Renal cortical epithelial cell (primary cell): ENCODE measurements at places on chromosomes 5 and 9.

GRCh38 chr9:87359264-87359663 lies 138.4 kb upstream of the DAPK1 start:
- no peak for DNase-seq

GRCh38 chr5:2840372-2840915 lies 89.0 kb upstream of the IRX2 start:
- DNase-seq: no peak

DNA sequence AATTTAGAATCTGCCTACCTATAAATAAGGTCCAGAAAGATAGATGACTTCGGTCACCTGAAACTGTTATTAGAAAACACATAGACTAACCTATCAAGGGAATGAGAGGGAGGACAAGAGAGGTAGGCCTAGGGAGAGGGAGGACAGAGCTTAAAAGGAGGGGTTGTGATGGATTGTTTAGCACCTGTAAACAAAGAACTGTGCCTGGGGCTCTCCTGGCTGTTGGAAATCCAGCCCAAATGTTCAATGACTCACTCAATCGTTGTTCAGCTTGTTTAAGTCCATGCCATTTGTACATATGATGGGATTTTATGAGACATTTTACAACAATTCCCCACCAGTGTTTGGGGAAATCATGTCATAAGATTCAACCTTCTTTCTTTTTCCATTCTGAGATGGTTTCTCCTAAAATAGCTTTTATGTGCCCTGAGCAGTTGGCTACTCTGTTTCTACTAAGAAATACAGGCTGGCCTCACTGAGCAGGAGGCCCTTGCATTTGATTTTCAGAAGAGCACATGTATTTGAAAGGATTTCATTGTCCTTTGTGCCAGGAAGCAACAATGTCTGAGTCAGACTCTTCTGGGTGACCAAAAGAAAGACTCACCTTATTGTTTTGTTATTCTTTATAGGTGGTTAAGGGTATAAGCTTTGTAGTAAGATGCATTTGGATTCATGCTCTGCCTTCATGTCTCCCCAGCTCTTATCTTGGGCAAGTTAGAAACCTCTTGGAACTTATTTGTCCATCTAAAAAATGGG lies 48.2 kb upstream of the GPR151 start:
- peak; percentile 70 for DNase-seq

DNA sequence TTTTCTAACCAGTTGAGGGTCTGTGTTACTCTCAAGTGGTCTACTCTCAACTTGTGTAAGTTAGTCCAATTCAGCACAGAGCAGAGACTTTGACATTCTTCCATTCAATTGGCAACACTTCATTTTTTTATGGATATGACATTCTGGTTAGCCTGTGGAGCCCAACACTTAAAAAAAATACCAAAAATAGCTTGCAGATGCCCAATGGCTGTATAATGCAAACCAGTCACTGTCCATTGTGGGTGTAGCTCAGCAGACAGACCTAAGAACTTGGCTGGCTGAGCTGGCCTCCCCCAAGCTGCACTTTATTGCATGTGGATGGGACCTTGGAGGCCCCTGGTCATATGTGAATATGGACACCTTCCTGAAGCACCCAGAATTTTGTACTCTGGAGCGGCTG lies 103.2 kb downstream of the DPYSL3 start:
- no peak for DNase-seq
